ENCODE measurements at places on chromosomes 12 and 14. TPM values are rescaled to one million over a fixed set of nuclear protein-coding genes. Genes with fewer than 3 reads are reported as not detected.

DNA sequence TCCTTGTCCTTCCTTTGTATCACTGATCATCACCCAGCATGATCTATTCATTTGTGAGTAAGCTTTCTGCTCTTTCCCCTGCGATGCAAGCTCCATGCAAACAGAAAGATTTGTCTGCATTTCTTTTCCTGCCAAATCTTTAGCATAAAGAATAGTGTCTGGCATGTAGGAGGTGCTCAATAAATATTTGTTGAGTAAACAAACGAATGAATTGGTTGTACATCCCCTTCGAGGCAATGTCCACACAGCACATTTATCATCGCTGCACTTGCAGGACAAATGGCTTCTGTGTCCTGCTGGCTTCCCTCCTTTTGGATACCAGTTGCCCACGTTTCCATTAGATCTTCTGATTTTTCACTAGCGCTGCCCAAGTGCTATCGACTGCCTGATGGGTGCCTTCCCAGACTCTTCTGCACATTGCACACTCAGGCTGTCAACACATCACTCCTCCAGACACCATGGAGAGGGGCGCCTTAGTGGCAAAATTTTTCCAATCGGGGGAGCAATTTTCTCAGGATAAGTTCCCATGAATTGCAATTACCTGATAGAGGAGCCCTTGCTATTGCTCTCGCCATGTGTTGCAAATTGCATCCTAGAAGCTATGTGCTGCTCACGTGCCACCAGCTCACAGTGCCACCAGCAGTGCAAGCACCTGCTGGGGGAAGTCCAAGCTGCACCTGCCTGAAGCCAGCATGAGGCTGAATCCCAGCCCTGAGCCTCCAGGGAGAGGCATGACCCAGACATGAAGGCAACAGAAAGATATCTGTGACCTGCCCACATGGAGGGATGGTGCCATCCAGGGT lies 206.6 kb downstream of the KIF26A start:
- DNase-seq = no peak

GRCh38 chr12:130968611-130969010 lies 14.9 kb downstream of the ADGRD1 start:
- no peak for DNase-seq

GRCh38 chr14:68667313-68667791 lies 125.5 kb downstream of the ZFP36L1 start:
- no peak for DNase-seq

- DNase-seq = no peak
Observed at GRCh38 chr14:89040080-89040459, 215.6 kb downstream of the TTC8 start.

- DNase-seq = no peak
Observed at GRCh38 chr14:90517076-90517841, 120.4 kb downstream of the CALM1 start.

- DNase-seq = no peak
Observed at GRCh38 chr14:103687712-103688111, 27.5 kb downstream of the XRCC3 start.

- peak; percentile 65 for DNase-seq
Observed at GRCh38 chr12:51351913-51352532, 5.5 kb upstream of the CELA1 start.

GRCh38 chr12:52531566-52532300 lies 11.5 kb upstream of the KRT5 start:
- DNase-seq = no peak

- DNase-seq = peak; percentile 37
Observed at GRCh38 chr12:67592228-67593011, 56.1 kb upstream of the DYRK2 start.

GRCh38 chr12:66047411-66048021 lies 83.0 kb downstream of the LLPH start:
- DNase-seq = no peak

DNA sequence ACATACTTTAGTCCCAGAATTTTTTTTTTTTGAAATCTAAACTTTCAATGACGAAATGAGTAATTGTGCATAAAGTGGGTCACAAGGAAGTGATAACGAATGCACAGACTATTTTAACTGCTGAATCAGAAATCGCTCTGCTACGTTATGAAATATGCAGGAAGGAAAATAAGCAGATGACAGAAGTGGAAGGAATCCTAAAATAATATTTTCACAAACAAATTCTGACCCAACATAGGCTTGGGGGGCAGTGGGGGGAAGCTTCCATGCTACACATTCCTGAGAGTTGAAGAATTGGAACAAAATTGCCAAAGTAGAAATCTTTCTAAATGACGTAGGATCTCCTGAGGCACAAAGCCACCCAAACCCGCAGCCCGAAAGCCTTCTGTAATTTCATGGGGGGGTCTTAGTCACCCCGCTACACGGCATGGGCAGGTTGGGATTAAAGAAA lies 89.6 kb downstream of the ARF6 start:
- DNase-seq = no peak

DNA sequence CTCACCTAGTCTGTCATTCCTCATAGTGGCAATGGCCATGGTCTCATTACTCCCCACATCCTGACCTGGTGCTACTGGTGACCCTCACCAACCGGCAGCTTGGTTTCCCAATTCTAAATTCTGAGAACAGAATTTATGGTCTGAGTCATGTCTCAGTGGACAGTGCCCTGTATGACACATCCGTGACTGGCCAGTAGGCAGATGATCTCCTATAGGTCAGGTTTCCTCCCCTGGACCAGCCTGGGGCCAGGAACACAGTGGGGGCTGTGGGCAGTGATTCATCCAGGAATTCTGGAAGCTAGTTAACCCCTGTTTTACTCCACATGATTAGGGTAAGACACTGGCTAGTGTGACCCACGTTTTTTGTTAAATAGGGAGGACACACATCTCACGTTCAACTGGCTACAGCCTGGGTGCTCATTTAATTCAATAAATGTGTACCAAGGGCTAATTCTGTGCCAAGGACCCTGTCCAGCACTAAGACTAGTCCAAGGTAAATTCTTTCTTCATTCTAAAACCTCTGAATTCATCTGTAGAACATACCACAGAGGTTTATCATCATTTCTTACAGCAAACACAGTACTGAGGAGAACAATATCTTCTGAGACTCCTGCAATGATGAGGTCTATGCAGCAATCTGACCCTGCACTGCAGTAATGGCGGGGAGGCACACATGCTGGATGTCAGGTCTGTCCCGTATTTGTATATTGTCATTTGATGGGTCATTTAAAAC lies 249.6 kb upstream of the TBX3 start:
- DNase-seq = no peak

DNA sequence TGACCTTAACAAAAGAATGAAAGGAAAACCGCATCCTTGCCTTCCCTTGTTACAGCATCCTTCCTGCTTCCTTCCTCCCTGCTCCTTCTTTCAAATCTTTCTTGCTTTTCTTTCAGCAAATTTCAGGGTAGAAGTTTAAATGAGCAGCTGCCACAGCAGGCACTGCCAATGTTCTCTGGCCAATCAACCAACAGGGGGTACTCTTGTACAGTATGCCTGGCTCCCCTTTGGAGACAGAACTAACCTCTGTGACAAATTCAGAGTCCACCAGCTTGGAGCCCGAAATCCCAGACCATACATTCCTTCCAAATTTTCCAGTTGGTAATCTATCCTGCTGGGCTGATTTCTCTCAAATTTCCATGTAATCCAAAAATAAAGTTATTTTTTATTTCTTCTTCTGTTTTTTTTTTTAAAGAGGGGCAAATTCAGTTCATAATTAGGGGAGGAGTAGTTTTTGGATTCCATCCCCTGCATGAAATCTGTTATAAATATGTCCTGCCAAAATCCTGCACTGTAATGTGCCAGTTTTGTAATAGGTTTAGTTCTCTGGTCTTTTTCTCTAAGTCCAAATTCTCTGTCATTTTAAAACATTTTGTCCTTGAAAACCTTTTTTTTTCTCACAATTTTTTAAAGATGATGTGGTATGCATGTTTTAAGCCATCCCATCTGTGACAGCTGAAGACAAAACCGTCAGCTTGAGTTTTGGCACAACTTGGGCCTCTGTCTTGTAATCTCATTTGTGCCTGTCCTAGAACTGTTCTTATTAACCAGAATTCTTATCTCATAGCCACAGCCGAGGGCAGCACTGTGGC lies 610.0 kb upstream of the LMO3 start:
- no peak for DNase-seq

DNA sequence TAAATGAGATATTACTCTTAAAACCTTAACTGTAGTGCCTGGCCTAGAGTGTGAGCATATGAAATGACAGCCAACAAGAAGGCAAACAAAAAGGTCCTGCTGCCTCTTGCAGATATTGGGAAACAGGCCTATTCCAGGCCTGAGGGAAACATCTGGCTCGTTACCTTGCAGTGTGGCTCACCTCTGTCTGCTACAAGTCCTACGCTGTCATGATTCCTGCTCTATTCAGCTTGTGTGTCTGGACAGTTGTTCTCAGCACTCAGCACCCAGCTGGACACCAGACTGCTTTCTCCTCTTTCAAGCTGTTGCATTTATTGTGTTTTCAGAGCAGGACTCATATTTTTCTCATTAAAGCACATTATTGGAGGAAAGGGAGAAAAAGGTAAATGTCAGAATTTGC lies 113.5 kb downstream of the TMTC2 start:
- DNase-seq = no peak

- no peak for DNase-seq
Observed at GRCh38 chr14:89280600-89280999, 136.4 kb downstream of the FOXN3 start.

DNA sequence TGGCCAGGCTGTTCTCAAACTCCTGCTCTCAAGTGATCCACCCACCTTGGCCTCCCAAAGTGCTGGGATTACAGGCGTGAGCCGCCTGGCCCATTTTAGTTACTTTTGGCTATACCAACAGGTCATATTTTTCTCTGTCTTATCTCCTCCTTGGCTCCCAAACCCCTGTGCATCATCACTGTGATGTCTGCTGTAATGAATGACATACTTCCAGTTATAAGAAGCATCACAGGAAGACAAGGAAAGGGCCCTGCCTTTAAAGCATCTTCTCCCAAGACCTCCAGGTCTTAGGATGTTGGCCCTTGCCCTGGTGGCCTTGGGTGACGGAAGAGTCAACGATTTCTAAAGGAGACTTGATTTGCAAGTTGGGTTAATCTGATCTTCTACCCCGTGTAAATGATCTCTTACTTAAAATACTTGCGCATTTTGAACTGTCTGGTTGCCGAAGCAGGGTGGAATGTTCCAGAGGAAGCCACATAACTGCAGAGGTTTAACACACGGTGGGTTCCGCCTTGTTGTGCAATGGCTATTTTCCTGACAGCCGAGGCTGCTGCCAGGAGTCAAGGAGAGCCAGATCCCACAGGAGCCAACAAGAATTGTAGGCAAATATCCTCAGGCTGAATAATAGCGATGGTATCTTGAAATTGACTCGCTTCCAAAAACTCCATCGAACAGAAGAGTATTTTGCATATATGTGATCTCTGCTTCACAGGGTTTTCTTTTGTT lies 55.7 kb upstream of the PLXNC1 start:
- DNase-seq = no peak

DNA sequence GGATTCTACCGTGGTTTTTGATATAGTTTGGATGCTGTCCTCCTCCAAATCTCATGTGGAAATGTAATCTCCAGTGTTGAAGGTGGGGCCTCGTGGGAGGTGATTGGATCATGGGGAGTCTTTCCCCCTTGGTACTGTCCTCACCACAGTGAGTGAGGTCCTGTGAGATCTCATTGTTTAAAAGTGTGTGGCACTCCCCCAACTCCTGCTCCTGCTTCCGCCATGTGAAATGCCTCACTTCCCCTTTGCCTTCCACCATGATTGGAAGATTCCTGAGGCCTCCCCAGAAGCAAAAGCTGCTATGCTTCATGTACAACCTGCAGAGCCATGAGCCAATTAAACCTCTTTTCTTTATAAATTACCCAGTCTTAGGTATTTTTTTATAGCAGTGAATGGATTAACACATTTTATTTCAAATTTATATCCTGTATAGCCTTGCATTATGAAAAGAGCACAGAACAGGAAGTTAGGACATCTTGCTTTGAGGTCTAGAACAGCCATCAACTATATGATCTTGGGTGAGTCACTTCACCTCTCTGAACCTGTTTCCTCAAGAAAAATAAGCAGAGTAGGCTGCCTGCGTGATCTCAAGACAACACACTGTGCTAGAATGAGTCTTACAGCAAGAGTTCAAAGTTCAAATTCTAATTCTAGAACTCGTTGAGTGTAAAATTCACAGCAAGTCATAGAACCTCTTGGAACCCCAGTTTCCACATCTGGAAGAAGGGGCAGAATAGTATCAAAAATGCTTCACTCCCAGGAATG lies 160.9 kb upstream of the EEA1 start:
- no peak for DNase-seq

DNA sequence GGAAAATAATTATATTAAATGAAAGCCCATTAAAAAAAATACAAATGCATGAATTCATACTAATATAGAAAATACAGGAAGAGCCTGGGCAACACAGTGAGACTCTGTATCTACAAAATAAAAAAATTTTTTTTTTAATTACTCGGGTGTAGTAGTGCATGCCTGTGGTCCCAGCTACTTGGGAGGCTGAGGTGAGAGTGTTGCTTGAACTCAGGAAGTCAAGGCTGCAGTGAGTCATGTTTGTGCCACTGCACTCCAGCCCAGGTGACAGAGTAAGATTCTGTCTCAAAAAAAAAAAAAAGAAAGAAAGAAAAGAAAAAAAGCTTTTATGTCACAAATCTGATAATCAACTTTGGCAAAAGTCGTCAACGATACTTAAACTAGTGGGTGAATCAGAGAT lies 80.6 kb upstream of the PLEKHA5 start:
- DNase-seq = no peak

GRCh38 chr12:49969027-49969426 lies 3.7 kb upstream of the AQP6 start:
- DNase-seq = no peak

GRCh38 chr12:96140174-96140573 lies 54.0 kb upstream of the ELK3 start:
- DNase-seq = no peak

DNA sequence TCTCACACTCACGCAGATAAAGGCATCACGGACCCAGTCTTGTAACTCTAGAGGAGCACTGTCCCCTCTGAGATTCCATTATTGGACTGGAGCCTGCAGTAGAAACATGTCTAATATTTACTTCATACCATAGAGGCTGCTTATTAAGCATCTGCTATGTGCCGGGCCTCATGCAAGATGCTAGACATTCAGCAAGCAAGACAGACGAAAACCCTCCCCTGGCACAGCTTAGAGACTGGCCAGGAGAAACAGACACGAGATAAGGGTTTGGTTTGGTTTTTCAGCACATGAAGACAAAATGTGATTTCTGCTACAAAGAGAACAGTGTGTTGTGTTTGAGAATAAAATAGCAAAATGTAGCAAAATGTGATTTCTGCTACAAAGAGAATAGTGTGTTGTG lies 719.2 kb downstream of the MED13L start:
- no peak for DNase-seq

DNA sequence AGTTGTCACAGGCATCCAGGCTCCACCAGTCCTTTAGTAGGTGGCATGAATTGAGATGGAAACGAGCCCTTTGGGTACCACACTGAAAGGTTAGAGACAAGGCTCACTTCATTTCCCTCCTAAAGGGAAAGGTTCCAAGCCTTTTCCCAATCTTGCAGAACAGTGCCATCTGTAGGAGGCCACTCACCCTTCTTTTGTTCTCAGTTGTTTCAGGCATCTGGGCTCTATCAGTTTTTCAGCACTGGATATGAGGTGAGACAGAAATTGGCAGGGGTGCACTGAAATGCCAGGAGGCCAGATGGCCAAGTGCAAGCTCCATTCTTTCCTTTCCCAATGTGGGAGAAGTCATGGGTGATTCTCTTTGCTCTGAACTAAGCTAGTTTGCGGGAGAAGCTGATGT lies 15.2 kb downstream of the FBXO33 start:
- no peak for DNase-seq

C14orf39 gene
- 0.66 TPM for polyA plus RNA-seq

SLC6A13 gene
- 2.9 TPM for polyA plus RNA-seq

NEUROD4 gene
- polyA plus RNA-seq = 0.07 TPM

KRT73 gene
- 1.9 TPM for polyA plus RNA-seq

FAM222A gene
- polyA plus RNA-seq = 0.78 TPM

TAS2R30 gene
- 0.14 TPM for polyA plus RNA-seq

PROX2 gene
- polyA plus RNA-seq = 0.09 TPM

GLIPR1L1 gene
- 0.05 TPM for polyA plus RNA-seq
